Mesendoderm (in vitro differentiated cells): ENCODE measurements at places on chromosomes 5 and 9.

- no peak for DNase-seq
Measured at GRCh38 chr9:137390553-137391410, 32.2 kb downstream of the EXD3 start.

DNA sequence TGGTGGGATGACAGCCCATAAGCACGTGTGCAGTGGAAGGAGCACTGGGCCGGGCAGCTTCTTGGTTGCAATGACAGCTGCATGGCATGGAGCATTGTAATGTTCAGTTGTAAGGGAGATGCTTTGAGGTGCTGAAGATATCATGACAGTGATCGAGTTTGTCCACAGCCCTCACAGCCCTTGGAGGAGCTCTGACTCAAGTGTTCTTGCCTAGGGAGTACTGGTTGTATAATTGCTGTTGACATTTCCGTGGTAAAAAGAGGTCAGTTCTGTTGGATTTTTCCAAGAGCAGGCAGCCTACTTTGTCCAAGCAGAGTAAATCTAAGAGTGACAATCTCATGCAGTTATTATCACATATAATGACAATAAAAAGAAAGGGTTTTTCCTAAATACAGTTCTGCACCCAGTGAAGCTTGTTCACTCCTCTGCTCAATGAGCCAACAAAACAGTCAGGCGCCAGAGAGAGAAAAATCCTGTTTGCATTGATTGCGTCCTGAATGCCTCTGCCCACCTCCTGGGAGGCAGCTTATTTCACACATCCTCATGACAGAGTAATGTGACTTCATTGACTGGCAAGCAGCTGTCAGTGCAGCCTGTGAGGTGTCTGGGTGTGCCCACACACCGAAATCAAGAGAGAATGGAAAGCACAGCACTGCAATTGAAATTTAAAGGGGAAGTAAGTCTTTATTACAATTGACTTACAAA is 248.0 kb downstream of the NTRK2 start:
- DNase-seq, result peak; percentile 18

DNA sequence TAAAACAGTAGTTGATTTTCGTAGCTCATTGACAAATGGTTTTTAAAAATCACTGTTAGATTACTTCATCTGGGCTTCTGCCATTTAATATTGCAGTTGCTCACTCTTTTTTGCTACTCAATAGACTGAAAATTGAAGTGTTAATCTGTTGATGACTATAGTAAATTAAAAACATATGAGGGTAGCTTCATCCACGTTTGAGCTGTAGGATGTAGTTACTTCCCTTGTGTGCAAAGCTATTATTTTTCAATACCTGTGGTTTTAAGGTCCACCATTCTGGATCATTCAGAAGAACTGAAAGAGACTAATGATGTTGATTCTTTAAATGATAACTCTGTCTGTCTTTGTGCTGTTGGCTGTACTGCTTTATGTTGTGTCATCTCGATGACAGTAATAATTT is 74.7 kb downstream of the LNPEP start:
- DNase-seq, result no peak

- no peak for DNase-seq
Measured at GRCh38 chr9:134895908-134896833, 15.6 kb downstream of the FCN2 start.

DNA sequence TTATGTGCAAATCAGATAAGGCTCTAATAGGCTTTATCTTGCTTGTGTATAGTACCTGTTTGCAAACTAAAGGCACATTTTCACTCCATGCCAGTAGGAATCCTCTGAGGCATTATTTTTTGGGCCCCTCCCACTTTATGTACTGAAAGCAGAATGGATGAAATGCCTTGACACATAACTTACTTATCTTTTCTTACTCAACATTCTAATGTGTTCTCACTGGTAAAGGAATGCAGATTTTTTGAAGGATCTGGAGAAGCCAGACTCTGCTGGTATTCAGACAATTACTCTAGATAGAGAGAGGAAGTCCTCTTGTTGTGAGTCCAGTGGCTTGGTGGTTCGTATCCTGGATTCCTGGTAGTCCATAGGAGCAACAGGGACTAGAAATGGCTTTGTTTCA is 336.7 kb downstream of the CCDC171 start:
- peak; percentile 21 for DNase-seq

DNA sequence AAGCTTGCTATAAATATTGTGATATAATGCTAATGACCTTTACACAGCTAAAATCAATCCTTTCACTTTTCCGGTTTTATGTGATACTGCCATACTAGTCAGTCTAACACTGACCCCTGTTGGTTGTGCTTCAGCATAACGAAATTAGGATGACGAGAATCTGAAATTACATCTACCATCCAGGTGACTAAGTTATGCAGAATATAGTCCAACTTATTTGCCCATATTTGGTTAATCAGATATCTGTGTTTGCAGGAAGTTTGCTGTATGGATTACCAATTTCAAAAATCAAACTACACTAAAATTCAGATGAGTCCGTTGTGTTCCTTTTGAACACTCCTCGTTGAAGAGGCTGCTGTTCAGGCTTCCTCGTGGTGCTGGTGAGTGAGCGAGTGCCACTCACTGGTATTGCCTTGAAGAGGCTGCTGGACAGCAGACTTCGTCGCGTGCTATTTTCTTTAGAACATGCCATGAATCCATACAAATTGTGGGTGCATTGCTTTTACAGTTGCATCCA is 32.5 kb downstream of the TENT4A start:
- peak; percentile 33 for DNase-seq

DNA sequence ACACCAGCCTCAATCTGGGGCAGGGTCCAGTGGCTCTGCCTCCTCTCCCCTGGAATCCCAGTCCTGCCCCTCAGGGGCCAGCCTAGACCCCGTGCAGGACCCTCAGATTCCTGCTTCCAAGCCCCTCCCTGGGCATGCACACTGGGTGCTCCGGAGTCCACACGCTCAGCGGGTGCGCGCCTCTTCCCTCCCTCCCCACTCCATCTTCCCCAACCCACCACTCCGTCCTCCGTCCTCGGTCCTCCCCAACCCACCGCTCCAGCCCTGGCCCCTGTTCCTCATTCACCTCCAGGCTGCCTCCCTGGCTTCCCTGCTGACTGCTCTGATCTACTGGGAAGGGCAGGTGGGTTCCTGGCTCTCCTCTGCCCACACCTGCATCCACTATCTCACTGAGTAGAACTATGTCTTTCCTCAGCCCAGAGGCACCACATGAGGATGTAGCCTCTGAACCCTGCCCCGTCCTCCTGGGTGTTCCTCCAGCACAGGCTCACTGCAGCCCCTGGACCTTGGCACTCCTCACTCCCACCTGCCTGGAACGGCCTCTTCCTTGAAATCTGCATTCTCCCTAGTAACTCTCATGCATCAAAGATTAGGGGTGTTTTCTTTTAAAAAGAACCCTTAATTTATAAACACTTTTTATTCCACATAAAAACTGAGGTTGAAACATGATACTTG is 92.8 kb downstream of the CAMSAP1 start:
- DNase-seq, result no peak

DNA sequence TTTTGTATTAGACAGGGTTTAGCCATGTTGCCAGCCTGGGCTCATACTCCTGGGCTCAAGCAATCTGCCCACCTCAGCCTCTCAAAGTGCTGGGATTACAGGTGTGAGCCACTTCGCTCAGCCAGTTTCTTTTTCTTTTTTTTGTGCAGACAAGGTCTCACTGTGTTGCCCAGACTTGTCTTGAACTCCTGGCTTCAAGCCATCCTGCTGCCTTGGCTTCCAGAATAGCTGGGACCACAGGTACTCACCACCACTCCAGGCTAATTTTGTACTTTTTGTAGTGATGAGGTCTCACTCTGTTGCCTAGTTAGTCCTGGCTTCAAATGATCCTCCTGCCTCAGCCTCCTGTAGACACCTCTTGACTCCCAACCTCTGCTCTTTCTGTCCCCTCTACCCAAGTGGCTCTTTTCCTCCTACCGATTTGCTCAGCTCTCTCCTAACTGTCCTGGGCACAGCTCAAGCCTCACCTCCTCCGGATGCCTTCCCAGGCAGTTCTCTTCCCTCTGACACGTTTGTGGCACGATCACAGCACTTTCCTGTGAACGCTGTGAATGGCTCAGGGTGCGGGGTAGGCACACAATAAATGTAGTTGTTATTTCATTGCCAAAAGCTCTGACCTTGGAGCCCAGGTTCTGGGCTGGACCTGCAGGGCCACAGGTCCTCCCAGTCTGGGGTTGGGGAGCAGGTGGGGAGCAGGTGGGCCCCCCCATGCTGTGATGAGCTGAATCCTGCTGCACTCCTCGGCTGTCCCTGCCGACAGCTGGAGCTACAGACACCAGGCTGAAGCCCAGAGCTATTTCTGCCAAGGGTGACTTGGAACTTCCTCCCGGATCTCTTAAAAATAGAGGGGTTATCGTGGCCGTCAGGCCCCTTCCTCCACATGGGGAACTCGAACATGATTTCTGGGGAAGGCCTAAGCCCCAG is 23.9 kb downstream of the GFI1B start:
- no peak for DNase-seq

DNA sequence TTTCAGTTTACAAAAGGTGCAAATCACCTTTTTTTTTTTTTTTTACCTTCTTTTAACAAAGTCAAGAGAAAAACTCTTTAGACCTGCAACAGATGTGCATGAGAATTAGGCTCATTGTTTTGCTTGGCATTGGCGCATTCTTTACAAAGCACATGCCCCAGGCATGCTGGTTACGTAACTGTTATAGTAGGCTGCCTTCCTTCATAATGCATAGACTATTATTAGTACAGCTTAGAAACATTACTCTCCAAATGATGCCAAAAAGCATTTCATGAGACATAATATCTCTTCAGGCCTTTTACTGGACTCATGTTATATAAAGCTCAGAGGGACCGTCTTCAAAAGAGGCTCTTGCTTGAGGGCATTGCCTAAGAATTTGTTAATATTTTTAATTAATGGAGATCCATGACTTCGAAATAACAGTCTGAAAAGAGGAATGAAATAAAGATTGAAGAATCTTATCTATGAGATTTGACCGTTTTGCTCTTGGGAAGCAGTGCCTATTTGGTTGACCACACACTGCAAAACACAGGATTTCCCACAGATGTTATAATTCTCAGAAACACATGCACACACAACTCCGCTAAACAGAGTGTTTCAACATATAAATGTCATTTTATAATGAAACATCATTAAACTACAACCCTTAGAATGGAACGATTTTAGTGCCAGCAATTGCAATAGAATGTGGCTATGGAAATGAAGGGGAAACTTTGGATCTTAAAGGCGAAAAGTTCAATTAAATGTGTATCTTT is 478.7 kb downstream of the PRR16 start:
- peak; percentile 4 for DNase-seq

DNA sequence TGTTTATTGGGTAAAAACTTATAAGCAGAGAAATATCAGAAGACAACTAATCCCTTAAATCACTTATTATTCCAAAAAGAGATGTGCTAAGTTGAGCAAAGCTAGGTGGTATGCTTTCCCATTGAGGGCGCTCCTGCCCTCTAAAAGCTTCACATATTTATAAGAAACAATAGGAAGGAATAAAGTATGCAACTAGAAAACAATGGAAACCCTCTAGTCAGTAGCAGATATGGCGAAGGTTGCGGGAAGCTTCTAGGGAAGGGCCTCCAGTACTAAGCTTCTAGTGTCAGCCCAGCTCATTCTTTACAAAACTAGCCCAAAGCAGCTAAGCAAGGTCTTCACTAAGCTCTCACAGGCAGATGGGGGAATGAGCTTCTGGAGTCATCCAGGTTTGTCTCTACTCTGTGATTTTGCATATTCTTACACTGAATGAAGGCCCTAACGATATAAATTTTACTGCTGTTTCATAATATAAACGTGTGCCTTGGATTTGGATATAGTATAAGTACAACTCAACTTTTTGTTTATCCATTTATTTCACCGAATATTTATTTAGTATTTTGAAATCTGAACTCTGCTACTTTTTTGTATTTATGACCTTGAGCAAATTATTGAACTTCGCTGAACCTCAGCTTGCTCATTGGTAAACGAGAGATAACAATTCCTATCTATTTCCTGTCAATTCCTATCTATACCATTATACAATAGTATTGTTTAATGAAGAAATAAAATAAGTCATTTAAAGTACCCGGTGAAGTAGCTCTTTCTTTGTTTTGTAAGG is 571.4 kb downstream of the ELAVL2 start:
- DNase-seq, result peak; percentile 56

GRCh38 chr9:109939698-109940342 is 159.8 kb downstream of the PALM2AKAP2 start:
- DNase-seq, result no peak

DNA sequence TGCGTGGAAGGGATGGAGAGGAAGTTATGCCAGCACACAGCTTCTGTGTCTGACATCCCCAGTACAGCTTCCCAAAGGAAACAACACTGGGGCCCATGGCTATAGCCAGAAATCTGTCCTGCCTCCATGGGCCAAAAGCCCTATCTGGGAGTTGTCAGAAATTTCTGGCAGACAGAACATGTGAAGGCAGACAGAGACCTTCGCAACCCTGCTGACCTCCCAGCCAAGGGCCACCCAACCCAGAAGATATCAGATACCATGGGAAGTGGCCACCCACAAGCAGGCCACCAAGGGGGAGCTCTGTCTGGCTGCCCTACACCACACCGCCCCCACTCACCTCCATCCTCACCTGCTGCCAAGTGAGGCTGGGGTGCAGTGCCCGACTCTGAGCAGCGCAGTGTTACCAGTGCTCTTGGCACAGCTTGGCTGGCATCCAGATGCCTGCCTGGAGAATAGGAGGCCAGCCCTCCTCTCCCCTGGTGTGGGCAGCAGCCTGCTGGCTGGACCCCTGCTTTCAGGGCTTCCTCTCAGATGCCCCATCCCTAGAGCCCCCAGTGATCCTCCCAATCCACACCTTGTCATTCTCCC is 61.6 kb upstream of the NEURL1B start:
- no peak for DNase-seq

DNA sequence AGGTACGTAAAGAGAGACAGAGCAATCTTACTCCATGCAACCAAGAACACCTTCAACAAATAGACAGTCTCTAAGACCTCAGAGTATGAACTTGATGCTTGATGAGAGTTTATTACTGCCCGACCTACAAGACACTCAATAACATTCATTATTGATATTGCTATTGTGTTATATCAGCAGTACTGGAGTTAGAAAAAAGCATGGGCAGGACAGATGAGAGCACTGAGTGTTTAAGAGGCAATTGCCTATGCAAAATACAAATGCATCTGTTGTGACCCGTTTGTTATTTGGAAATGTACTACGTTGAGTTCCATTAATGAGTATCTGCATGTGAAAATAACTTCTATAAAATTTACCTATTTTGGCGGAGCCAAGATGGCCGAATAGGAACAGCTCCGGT is 8.1 kb upstream of the MARCOL start:
- no peak for DNase-seq
